ENCODE measurements at places on chromosomes 3 and 15.

DNA sequence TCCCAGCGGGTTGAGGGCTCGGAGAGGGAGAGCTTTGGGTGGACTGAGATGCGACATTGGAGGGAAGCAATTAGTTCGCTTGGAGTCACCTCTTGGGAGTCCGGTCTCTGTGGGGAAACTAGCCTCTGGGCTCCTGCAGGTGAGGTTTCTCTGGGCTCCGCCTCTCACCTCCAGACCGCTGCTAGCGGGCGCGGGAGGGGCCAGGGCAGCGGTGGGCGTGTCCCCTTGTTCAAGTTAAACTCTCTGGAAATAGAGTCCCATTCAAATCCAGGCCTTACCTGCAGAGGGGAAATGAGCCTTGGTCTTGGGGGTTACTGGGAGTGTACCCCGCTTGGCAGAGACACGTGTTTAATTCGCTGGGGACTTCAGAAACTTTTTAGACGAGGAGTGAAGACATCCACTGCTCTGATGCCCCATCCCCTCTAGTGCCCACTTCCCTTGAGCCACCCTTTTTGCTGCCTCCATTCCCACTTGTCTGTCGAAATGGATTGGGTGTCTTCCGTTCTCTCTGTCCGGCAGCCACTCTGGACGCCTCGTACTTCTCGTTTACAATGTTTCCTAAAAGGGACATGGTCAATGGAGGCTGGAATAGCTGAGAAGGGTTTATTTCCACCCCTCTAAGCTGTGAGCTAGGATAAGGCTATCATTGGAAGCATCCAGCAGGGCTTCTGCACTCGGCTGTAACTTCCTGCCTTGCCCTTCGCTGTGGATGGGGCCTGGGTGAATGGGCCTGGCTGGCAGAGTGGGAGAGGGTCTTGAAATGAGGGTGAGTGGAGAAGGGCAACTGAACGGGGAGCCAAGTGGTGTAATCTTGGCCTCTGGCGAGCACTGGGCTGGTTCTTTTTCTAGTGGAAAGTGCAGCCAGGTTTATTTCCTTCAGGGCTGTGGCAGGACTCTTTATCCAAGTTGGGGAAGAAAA lies 1.1 kb downstream of the MITF start:
- DNase-seq: peak; percentile 12

GRCh38 chr15:101526442-101526841 lies 36.9 kb upstream of the PCSK6 start:
- no peak for DNase-seq

DNA sequence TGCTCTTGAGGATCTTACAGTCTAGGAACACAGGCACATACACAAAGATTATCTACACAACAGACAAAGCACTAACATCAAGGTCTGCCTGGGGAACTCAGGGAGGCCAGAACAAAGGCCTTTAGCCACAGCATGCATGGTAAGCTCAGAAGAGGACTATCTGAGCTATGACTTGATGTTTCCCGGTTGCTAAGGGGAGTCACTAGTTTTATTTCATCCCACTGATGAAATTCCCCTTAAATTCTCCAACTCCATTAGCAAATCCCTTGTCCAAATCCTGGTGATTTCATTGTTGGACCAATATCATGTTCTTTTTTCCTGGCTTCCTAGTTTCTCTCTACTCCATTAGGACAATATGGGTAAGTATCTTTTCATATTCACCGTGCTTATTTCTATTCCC lies 23.3 kb downstream of the FBN1 start:
- DNase-seq: no peak

- DNase-seq: no peak
Measured at GRCh38 chr3:135040321-135041240, 245.5 kb downstream of the EPHB1 start.

DNA sequence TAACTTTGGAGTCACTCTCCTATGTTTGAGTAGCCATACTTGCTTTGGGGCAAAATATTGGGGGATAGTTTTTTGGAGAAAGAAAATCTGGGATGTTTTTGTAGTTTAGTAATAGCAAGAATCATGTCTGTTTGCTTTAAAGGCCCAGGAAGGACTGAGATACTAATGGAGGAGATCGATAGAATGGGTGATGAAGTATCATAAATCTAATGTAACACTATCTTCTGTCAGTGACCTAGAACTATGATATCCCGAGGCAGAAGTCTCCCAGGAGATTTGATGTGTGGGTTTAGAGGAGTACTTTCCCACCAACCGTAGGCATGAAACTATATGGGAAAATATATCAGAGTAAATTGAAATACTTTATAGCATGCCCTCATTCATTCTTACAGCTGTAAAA lies 21.0 kb upstream of the NFKBIZ start:
- peak; percentile 24 for DNase-seq

DNA sequence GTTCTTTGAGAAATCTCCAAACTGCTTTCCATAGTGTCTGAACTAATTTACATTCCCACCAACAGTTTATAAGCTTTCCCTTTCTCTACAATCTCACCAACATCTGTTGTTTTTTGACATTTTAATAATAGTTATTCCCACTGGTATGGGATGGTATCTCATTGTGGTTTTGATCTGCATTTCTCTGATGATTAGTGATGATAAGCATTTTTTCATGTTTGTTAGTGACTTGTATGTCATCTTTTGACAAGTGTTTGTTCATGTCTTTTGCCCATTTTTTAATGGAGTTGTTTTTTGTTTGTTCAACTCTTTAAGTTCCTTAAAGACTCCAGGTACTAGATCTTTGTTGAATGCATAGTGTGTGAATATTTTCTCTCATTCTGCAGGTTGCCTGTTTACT lies 116.6 kb upstream of the TSC22D2 start:
- no peak for DNase-seq

GRCh38 chr15:27481768-27482167 lies 510.8 kb downstream of the GABRG3 start:
- no peak for DNase-seq

GRCh38 chr15:48244921-48245320 lies 38.8 kb downstream of the SLC12A1 start:
- no peak for DNase-seq

- no peak for DNase-seq
Measured at GRCh38 chr3:126147932-126148683, 32.3 kb downstream of the ALDH1L1 start.

DNA sequence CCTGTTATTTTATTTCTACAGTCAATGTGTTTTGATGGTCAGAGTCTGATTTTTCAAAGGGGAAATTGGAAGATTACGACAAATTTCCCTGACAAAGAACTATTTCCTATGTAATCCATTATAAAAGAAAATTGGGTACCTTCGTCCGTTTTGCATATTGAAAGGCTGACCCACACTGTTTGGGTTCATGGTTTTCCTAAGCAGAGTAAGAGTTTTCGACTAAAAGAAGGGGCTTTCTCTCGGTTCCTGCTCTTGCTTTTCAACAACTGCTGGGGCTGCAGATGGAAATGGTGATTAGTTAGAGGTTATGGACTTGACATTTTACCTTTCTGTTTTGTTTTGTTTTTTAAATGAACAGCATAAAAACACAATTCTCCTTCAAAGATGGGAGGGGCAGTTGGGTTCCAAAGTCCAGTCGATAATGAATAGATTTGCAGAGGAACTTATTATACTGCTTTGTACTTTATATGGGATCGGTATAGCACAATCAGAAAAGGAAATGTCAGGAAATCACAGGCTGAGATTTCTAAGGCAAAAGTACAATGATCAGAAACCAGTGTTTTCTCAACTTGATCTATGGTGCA lies 978 bp downstream of the KCNMB2 start:
- DNase-seq: peak; percentile 24
